Right ventricle myocardium inferior (tissue), 1 donor: ENCODE measurements at places on chromosomes 6 and 20. TPM values are rescaled to one million over a fixed set of nuclear protein-coding genes. Genes with fewer than 3 reads are reported as not detected.

DNA sequence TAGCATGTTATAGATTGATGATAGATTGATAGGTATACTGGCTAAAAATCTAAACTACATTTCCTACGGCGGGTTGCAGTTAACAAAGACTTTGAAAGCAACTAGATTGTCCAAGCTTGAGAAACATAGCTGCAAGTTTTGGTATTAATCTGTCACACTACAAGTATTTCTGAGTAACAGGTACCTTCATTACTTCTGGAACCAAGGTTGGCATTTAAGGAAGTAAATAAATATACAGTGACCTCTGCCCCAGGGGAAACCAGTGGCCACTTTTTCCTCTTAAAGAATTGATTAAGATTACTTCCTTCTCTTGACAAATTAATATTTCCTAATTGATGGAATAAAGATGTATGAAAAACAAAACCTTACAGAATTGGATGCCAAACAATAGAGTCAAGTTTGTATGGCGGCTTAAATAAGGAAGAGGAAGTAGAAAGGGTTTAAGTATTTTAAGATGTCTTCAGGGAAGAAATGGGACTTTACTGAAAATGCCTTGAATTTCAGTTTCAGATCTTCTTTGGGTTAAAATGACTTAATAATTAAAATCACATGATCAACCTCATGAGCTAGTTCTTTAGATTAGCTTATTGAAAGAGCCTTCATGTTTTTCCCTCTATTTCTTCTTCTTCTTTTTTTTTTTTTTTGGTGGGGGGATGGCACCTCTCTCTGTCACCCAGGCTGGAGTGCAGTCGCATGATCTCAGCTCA is 132.8 kb downstream of the DOK5 start:
- no peak for DNase-seq

GRCh38 chr6:17429383-17430061 is 36.1 kb downstream of the CAP2 start:
- DNase-seq, result no peak

DNA sequence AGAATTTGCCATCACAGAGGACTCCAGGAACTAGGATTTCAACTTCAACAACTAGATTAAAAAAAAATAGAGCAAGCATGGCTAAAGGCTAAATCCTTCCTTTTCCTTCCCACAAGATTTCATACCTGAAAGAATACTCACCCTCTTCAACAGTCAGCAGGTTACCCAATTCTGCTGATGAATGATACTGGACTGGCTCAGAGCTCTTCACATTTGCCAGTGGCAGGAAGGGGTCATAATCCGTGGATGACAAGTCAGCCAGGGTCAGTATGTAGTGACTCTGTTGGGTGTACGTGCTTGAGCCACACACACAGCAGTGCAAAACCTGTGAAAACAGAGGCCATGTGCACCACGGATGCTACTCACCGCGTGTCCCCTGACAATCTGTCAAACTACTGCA is 152.9 kb downstream of the INSM1 start:
- DNase-seq, result no peak

- DNase-seq, result no peak
Measured at GRCh38 chr6:83303426-83303825, 110.3 kb downstream of the RWDD2A start.

DNA sequence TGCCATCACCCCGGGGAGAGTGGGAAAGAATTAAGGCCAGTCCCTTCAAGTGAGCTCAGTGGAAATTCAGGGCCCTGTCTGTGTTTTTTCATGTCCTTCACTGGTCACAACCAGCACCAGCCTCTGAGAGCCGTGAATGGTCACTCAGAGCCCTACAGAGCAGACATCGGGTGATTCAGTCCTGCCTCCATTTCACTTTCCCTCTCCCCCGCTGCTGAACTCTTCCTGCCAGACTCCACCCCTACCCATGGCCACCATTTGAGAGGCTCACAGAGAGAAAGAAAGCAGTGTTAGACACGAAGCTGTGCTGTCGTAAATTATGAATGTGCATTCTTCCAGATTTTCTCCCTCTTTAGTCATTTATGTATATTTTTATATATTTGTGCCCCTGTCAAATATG is 5.4 kb downstream of the R3HDML start:
- DNase-seq, result no peak

- DNase-seq, result no peak
Measured at GRCh38 chr6:124901084-124901483, 61.2 kb upstream of the RNF217 start.

DNA sequence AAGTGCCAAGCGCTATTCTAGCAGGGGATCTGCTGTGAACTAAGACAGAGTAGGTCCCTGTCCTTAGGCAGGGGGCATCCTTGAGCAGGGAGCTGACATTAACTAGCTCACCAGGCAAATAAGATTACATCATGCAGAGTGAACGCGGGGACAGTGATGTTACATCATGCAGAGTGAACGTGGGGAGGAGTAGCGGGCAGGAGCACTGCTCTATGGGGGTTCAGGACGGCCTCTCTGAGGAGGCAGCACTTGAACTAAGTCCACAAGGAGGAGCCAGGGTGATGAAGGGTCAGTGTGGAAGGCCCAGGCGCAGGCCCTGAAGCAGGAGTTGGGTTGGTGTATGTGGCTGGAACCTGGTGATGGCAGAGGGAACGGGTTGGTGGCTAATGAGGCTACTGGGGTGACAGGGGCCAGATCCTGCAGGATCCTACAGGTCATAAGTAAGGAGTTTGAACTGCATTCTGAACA is 38.7 kb downstream of the KAT14 start:
- no peak for DNase-seq

DNA sequence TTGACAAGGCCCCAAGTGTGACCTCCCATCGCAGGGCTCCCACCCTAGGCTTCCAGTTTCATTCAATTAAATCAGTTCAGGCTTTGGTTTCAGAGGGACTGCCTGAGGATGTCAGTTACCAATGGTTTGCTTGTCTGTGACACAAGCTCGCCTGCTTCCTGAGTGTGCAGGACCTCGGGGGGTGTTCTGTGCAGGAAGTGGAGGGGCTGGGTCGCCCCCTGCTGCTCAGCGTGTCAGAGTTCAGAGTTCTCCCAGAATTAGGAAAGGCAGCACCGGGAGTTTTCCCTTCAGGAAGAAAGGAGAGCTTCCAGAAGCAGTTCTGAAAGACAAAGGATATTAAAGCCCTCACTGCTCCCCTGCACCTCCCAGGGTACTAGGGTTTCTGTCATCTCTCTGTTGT is 50.8 kb upstream of the TGM3 start:
- DNase-seq, result no peak

- no peak for DNase-seq
Measured at GRCh38 chr6:84227044-84227433, 404 bp downstream of the CEP162 start.

DNA sequence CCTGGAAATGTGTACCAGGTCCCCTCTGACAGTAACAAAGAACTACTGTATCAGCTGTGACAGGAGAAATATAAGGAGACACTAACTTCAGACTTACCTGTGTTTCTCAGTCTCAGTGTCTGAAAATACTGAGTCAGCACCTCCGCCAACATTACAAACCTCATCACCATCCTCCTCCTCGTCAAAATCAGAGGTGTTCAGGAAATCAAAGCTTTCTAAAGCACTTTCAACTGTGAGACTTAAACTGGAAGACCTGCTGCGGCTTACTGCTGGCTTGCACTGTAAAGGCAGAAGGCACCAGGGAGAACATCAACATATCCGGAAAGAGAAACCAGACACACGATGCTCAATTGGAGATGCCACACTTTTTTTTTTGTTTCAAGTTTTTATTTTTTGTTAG is 40.3 kb upstream of the ARMH2 start:
- DNase-seq, result no peak

Gene PPP2R5D
- total RNA-seq, result 34.2 TPM

Gene OR2J3
- total RNA-seq, result not detected

Gene TRIM10
- total RNA-seq, result not detected

Gene MICB
- total RNA-seq, result 1.5 TPM
